NT2/D1 (cell line): ENCODE measurements at places on chromosomes 11 and 22.

GRCh38 chr11:123475469-123475868 is 45.4 kb downstream of the GRAMD1B start:
- DNase-seq = no peak

DNA sequence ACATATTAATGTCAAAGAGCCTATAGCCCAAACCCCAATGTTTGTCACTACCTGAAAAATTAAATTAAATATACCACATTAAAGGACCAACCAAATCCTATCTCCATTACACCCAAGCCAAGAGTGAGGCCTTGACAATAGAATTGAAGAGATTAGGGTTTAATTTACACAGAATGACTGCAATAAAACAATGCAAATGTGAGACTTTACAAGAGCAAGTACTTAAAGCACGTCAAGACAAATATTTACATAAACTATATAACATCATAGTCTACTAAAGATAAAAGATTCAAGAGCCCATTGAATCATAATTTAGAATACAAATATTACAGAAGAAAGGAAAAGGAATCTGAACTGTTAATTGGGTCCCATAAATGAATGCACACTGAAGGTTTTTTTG is 85.6 kb downstream of the CADM1 start:
- no peak for DNase-seq

DNA sequence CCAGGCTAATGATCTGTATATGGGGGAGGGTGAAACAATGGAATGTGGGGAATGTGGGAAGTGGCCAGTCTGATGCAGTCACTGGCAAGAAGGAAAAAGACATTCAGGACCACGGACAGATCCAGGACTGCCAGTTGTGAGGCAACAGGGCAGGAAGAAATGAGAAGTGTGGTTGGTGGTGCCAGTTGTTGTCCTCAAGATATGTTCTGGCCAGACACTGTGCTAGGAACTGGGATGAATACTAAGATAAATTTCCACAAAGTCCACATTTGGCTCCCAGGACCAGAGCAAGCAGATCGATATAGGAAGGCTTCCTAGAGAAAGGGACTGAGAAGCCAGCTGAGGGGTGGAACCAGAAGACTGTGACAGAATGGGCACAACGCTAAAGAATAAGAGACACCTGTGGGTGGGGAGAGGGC is 6.8 kb upstream of the TPBGL start:
- peak; percentile 80 for DNase-seq

DNA sequence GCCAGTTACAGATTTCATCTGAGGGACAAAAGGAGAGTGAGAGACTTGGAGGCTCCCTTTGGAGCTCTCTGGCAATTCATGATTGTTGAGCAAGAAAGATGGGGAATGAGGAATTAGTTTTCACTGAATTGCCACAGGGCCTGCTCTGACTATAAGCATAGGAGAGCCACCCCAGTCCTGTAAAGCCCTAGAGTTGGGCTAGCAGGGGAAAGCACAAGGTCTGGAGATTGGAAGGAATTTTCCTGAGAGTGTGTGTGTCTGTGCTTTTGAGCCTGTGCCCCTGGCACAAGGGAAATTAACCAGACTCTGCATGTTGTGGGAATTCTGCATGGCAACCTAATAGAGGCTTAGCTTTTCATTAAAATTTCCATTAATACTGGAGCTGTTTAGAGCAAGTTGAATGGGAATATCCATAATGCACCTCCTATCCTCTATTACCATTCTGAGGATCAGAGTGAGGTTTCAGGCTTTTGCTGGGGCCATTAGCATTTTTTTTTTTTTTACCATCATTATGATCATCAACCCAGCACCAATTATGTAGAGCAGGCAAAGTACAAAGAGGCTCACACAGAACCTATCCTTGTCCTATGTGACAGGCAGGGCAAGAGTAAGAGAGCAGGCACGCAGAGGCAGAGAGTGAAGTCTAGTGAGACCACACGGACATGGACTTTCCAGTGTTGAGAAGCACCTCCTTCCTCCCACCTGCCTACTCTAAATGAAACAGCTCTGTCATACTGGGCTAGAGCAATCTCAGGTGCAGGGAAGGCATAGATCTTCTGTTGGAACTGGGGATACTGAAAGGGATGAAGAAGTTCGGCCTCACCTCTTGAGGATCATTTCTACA is 308.5 kb downstream of the ST3GAL4 start:
- DNase-seq = no peak

DNA sequence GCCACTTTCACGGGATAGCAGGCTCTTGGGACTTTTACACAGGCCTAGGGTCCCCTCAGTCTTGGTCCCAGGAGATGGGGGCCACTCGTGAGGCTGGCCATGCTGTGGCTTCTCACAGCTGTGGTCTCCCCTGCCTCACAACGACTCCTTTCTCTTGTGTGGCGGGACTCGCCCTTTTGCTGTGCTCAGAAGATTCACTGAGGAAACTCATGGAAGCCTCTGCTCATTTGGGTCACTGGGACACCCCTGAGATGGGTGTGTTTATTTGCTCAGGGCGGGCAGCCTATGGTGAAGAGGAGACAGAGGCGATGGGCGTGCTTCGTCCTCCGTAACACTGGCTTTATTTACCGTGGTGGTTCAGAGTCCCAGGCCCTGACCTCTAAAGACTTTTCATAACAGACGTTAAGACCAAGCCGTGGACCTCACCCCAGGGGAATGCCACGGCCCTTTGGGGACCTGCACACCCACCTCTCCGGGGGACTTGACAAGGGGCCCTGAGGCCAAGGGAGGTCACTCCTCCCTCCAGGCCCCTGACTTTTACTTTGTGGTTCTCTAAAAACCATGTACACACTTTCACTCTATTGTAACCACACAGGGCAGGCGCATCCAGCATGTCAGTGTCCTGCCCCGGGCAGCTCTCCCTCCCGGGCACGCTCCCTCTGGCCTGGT is 15.5 kb downstream of the TEF start:
- no peak for DNase-seq

GRCh38 chr22:42745118-42745517 is 24.4 kb upstream of the A4GALT start:
- DNase-seq = no peak

DNA sequence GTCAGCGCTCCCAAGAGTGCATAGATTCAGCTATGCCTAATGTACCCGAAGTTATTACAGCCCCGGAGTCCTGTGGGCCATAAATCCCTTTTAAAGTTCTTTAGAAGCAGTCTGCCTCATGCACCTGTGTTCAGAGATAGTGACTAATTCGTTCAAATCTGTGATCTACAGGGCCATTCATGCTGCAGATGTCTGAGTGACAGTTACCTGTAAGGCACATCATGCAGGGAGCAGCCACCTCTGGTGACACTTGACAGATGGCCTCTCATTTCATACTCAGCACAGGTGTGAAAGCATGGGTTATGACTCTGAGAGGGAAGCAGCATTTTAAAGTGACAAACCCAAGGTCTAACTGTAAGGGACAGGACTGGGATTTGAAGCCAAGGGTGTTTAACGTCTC is 2.4 kb upstream of the E2F8 start:
- DNase-seq = no peak

DNA sequence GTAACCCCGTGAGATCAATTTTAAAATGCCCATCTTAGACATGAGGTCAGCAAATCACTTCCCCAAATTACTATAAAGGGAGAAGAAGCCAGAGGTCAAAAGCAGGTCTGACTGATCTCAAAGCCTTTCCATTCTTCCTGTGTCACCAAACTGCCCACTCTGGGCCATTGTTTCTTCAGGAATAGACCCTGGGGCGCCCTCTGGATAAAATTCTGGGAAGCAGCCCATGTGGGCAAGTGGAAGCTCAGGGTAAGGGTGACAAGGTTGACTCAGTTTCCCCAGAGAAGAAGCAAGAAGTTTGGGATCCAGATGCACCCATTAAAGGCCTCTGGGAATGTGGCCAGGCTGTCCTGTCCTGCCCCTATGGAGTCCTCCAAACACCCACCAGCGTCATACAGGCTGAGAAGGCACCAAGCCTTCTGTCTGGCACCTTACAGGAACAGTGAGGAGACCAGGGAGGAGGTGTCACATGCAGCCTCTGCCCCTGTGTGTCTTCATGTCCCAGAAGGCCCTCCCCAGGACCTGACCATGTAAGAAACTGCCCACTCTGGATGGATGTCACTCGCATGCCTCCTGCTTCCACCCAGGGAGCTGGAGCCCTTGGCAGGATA is 50.1 kb downstream of the CHST1 start:
- DNase-seq = no peak

DNA sequence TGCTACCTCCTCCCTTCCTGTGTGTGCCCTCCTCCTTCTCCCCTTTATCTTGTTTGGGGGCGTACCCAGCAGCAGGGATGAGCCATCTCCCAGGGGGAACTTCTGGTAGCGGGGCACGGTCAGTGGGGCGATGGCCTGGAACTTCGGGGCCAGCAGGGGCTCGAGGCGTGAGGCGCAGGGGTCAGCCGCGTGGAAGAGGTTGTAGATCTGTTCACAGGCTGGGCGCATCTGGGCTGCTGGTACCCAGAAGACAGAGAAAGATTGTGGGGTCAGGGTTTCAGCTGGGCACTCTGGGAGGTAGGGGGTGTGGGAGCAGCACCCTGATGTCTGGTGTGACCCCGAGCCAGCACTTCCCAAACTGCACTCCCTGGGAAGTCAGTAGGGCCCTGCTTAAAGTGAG is 9.1 kb downstream of the PITPNM1 start:
- DNase-seq = no peak

DNA sequence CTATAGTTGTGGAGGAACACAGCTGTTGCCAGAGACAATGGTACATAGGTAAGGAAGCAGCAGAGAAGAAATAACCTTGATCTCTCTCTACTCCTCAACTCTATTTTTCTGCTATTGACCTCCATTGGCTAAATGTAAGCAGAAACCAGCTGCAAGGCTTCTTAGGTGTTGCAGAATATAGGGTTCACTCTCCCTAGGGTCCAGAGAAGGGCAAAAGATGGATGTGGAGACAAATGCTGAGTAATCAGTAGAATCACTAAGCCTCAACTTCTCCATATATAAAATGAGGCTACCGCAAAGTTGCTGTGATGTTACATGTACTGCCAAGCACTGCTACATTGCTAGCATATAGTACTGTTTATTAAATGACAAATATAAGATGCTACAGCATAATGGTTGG is 120.6 kb downstream of the PDE3B start:
- DNase-seq = no peak

DNA sequence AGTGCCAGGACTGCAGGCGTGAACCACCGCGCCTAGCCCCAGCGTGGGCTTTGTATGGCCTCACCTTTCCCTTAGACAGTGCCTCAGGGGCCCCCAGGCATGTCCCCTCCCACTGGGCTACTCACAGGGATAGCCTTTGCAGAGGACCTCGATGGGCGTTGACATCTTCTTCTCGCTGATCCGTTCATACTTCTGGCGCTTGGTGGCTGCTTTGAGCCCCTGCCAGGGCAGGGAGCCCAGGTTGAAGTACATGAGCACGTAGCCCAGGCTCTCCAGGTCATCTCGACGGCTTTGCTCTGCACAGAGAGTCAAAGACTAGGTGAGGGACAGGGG is 17.5 kb downstream of the CSNK1E start:
- no peak for DNase-seq

DNA sequence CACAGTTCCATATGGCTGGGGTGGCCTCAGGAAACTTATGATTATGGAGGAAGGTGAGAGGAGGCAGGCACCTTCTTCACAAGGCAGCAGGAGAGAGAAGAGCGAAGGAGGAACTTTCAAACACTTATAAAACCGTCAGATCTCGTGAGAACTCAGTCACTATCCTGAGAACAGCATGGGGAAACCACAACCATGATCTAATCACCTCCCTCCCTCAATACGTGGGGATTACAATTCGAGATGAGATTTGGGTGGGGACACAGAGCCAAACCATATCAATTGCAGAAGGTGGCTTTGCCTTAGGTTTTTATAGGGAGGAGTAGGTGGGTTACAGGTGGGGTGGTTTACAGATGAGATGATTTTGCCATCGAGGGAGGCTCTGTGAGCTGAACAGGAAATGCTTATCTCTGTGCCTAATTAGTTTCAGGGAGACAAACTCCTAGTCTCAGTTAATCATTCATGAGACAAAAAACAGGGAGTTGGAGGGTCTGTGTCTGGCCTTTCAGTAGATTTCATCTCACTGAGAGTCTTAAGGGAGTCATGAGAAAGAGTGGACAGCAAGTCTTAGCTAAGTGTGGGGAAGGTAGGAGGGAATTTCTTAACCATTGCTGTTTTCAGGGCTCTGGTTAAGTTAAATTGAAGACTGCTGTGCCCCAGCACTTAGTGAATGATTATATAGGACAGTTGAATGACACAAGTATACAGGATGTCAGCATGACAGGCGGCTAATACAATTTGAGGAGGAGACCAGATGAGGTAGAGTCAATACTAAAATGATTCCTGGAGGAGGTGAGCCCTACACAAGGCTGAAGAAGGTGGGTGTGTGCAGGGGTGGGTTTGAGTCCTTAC is 47.7 kb downstream of the CWC15 start:
- no peak for DNase-seq

DNA sequence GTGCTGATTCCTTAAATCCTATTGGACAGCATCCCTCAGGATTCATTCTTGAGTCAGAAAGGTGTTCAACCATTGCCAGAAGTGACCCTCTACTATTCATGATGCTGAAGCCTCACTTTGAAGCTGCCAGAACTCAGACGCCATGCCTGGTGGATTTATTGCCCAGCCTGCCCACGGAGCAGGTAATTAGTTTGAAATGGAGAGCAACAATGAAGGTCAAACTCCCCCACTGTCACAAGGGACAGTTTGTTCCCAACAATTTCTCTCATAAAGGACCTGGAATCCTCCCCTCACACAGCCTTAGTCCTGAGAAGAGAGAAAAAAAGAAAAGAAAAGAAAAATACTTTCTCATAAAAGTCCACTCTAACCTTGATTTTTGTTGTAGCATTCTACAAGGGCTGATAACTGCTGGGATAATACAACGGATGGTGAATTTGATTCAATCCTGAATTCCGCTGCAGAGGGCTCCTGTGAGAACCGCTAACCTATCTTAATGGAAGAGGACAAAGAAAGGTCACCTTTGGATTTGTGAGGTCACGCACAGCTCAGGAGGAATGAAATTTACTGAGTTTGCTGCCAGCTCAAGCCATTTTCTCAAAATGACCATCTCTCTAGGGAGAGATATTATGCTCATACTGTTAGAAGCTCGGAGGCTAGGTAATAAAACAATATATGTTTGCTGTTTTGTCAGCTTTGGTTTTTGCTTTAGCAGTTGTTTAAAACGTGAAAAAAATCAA is 161.6 kb upstream of the SYN3 start:
- no peak for DNase-seq

GRCh38 chr11:46472662-46472994 is 81.1 kb upstream of the CHRM4 start:
- DNase-seq = no peak

- DNase-seq = no peak
Observed at GRCh38 chr11:17314232-17314547, 37.4 kb upstream of the NCR3LG1 start.

DNA sequence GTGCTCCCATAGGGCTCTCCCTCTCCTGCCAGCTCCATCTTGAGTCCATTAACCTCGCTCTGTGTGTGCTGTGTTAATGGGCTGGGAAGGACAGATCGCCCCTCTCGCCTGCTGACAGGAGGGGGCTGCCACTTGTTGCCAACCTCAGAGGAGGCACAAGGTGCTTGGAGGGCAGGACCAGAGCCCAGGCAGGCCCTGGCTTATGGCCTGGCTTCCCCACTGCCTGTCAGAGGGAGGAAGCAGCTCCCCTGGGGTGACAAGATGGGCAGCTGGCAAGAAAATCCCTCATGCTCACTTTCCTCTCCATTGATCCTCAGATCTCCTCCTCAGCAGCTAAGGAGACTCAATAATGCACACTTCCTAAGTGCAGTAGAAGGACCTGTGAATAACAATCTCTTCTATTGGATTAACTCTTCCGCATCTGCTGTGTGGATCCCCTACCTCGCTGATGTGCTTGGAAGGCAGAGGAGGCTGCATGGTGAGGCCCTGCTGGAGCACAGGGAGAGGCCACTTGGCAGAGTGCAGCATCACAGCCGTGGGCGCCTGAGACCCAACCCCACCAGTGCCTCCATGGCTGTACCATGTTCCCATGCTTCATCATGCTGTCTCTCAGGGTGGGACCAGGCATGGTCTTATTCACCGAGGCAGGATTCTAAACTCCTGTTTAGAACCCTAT is 70.3 kb downstream of the TRIM29 start:
- DNase-seq = no peak
